ENCODE measurements at places on chromosomes 1 and 21.

DNA sequence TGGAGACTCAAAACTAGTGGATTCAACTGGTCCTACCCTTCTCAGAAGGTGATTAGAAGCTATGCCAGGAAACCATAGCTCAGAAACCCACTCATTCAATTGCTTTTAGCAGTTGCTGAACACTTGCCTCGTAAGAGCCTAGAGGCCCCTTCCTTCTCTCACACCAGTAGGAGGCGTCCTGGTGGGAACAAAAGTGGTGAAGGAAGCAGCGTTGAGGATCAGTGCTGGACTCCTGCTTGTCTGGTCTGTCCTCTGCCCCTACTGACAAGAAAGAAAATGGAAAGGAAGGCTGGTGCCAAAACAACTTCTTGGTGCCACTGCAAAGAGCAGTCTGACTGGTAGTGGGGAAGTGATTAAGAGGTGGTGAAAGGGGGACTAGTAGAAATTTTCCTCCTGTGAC lies 269.7 kb downstream of the LMO4 start:
- no peak for DNase-seq

DNA sequence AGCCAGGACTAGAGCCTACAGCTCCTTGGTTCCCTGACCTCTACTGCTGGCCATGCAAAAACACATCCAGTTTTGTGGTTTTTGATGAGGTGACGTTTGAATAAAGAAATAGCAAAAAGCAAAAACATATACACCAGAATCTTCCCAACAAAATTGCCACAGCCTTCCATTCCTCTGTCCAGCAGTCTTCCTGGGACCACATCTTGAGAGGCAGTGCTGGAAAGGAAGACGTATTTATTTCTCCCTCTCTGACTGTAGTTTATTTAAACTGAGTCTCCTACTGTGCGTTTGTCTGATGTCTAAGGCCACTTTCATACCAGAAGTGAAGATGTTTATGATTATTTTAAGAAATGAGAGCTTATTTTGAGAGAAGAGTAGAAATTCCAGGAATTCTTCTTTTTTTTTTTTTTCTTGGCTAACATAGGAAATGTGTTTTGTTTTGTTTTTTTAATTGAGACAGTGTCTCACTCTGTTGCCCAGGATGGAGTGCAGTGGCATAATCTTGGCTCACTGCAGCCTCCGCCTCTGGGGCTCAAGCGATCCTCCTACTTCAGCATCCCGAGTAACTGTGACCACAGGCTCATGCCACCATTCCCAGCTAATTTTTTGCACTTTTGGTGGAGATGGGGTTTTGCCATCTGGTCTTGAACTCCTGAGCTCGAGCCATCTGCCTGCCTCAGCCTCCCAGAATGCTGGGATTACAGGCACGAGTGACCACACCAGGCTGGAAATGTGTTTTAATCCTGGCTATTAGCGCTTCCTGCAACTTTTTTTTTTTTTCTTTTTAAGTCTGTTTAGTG lies 118.5 kb downstream of the ITSN1 start:
- DNase-seq: no peak

DNA sequence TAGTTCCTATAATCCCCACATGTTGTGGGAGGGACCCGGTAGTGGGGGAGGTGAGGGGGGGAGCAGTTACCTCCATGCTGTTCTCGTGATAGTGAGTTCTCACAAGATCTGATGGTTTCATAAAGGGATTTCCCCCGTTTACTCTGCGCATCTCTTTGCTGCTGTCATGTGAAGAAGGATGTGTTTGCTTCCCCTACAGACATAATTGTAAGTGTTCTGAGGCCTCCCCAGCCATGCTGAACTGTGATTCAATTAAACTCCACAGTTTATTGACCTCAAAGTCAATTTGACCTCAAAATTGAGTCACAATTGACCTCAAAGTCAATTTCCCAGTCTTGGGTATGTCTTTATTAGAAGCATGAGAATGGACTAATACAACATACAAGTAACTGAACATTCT lies 19.7 kb downstream of the DPH5 start:
- DNase-seq: no peak

GRCh38 chr21:19577381-19577780 lies 1173.8 kb upstream of the TMPRSS15 start:
- DNase-seq: no peak

- no peak for DNase-seq
Observed at GRCh38 chr21:43376478-43376882, 50.5 kb downstream of the SIK1 start.

- no peak for DNase-seq
Observed at GRCh38 chr1:53409233-53409632, 50.0 kb upstream of the DMRTB1 start.

Data from stimulated activated CD8-positive, alpha-beta memory T cell treated with anti-CD3 and anti-CD28 coated beads, Interleukin-7, amount 100 ng/mL, for 24 hours (primary cell).